ENCODE measurements at places on chromosomes 6 and 20. TPM values are rescaled to one million over a fixed set of nuclear protein-coding genes. Genes with fewer than 3 reads are reported as not detected.

- no peak for DNase-seq
These were observed 23.3 kb downstream of the ADGRG6 start for GRCh38 chr6:142325111-142325510.

- no peak for DNase-seq
These were observed 299.4 kb upstream of the NRSN1 start for GRCh38 chr6:23826572-23826971.

- no peak for DNase-seq
These were observed 215.3 kb downstream of the RNGTT start for GRCh38 chr6:88748141-88748540.

GRCh38 chr6:22343864-22344263 lies 47.0 kb upstream of the PRL start:
- DNase-seq: no peak

GRCh38 chr6:135464634-135465033 lies 32.9 kb downstream of the AHI1 start:
- DNase-seq: no peak

DNA sequence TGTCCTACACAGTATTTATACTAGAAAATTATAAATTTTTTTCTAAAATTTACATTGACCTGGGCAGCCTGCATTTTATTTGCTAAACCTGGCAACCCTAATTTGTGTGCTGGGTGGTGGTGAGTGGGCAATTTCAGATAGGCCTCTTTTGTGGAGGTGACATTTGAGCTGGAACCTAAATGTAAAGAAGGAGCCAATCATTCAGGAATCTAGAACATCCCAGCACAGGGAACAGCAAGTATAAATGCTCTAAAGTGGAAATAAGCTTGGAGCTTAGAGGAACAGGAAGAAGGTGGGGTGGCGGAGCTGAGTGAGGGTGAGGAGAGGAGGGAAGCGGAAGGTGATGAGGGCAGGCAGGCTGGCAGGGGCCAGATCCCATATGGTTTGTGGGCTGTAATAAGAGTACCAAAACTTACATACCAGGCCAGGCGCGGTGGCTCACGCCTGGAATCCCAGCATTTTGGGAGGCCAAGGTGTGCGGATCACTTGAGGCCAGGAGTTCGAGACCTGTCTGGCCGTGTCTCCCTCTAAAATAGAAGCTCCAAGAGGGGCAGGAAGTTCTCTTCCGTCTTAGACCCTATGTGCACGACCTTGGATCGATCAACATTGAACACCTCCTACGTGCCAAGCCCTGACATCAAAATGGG lies 549 bp upstream of the CSE1L start:
- DNase-seq: no peak

DNA sequence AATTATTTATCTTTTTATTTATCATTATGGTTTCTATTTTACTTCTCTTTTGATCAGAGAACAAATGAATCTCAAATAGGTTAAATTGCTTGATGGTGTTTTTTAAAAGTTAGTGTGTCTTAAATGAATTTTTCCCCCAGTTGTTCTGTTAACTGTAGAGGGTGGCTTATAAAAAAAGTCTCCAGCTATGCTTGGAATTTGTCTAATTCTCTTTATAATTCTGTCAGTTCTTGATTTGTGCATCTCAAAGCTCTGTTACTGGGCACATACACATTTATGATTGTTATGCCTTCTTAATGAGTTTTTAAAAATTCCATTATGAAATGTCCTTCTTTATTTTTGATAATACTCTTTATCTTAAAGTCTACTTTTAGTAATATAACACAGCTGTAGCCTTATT lies 58.0 kb downstream of the LIN28B start:
- no peak for DNase-seq

The KCNB1 gene
- 0.04 TPM for polyA plus RNA-seq

All from AG04450 (cell line).